Lung microvascular endothelial cell (primary cell): ENCODE measurements at places on chromosomes 1 and 21. TPM values are rescaled to one million over a fixed set of nuclear protein-coding genes. Genes with fewer than 3 reads are reported as not detected.
A peak's percentile ranks its signal among the peaks of the same experiment; 100 is the strongest.

DNA sequence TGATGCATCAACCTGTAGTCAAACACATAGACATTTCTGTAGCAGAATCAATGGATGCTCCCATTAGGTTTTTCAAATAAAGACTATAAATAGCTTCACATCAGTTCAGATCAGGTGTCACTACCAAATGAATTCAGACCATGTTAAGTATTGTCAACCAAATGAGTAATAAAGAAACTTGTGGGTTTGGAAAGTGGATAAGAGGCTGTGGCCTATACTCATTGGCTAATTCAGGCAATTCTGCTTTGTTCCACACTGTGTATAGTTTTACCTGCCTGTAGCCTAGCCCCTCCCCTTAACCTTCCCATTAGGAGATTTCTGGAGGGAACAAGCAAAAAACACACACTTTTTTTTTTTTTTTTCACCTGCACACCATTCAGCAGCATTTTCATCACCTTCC lies 321.2 kb downstream of the HLX start:
- no peak for DNase-seq

DNA sequence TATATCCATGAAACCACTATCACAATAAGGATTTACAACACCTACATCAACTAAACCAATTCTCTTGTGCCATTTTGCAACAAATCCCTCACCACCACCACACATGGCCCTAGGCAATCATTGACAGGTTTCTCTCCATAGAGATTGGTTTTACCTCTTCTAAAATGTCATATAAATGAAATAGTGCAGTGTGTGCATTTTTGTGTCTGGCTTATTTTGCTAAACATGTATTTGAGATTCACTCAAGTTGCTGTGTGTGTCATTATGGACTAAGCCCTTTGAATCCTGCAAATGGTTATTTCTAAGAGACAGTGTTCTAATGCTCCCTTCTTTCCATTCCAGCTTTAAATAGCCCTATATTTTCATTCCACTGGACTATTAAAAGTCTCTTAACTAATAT lies 179.7 kb upstream of the LRRC7 start:
- DNase-seq: no peak

The HPCAL4 gene
- total RNA-seq: not detected in 2 replicates

DNA sequence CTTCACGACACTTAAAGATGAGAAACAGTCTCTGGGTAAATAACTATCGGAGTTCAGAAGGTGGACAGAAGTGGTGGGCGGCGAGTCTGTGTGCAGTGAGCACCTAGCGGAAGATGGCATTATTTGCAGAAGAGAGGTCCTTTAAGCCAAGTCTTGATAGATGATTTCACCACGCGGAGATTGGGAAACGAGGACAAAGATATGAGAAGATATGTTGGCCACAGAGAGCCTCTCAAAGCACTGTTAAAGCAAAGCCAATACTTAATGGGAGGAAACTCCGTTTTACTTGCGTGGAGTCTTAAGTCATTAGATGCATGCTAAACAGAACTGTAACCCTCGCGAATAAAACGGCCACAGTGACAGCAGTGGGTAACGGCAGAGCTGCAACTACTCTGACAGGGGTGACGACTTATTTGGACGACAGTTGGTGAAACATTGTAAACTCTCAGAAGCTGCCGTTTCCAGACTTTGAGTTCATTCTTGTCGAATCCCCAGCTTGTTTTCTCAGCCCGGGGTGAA lies 577 bp upstream of the CEP350 start:
- no peak for DNase-seq

- DNase-seq: no peak
Observed at GRCh38 chr1:17020502-17020901, 8.8 kb upstream of the ATP13A2 start.

GRCh38 chr21:29523646-29524045 lies 224.9 kb downstream of the BACH1 start:
- no peak for DNase-seq

DNA sequence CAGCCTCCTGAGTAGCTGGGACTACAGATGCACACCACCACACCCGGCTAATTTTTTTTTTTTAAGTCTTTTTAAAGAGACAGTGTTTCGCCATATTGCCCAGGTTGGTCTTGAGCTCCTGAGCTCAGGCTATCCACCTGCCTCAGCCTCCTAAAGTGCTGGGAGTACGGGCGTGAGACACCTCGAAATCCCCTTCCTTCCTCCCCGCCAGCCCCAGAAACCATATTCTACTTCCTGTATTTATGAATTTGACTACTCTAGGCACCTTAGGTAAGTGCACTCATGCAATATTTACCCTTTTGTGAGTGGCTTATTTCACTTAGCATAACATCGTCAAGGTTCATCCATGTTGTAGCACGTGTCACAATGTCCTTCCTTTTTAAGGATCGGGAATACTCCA lies 6.9 kb upstream of the LRP8 start:
- no peak for DNase-seq

GRCh38 chr1:54456921-54457529 lies 50.8 kb upstream of the SSBP3 start:
- DNase-seq: no peak

- no peak for DNase-seq
Observed at GRCh38 chr1:168989985-168990384, 116.5 kb upstream of the ATP1B1 start.

DNA sequence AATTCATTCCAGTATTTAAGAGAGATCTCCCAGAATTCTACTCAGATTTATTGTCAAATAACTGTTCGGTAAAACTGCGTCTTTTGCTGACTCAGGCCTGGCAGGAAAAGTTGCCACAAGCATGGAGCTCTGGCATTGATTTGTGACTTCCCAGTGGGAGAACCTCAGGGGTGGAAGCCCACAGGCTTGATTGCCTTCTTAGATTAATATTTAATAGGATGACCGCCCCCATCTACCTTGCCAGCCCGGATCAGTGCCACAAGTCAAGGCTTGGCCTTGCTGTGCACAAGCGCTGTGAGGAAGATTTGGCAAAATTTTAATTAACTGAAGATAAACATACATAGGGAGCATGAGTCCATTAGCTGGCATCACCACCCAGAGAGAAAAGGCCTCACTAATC lies 93.5 kb downstream of the LRIG2 start:
- no peak for DNase-seq

The CDA gene
- total RNA-seq: 0.65 and 1.6 TPM in 2 replicates

DNA sequence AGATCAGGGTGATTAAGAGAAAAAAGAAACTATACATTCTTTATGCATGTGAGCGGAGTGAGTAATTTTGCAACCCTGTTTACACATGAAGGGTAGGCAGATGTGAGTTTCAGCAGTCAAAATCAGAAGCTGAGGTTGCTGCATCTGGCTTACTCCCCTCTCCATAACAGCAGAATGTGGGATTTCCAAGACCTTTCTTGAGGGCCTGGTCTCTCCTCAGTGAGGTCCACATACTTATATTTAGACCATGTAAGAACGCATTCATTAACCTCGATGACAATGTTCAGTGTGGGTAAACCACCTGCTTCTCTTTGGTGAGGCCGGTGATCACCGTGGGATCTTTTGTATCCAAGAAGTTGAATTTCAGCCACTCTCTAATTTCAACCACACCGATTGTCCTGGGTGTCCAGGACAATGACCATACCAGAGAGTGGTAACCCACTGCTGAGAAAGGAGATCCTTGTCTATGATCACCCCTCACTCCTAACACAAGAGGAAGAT lies 18.7 kb upstream of the RAP1A start:
- DNase-seq: no peak

DNA sequence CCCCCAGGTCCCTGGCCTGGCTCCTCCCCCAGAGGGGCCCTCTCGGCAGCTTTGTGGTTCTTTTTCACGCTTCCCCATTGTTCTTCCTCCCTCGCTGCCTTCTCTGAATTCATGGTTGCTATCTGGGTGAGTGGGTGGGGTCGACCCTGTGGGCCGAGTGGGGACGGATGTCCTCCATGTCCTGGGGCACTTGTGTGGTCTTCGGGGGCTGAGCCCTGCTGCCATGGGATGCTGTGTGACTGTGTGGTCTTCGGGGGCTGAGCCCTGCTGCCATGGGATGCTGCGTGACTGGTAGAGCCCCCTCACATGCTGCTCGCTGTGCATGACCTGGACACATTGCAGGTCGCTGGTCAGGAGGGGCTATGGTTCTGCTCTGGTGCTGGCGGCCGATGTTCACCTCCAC lies 21.6 kb upstream of the DIP2A start:
- DNase-seq: no peak

The GCSAML gene
- total RNA-seq: not detected in 2 replicates

The PM20D1 gene
- under 0.01 TPM in 1 of 2 replicates, not detected in the other for total RNA-seq

The CHRM3 gene
- under 0.01 and 0.20 TPM in 2 replicates for total RNA-seq

The C1orf185 gene
- total RNA-seq: not detected in 2 replicates

DNA sequence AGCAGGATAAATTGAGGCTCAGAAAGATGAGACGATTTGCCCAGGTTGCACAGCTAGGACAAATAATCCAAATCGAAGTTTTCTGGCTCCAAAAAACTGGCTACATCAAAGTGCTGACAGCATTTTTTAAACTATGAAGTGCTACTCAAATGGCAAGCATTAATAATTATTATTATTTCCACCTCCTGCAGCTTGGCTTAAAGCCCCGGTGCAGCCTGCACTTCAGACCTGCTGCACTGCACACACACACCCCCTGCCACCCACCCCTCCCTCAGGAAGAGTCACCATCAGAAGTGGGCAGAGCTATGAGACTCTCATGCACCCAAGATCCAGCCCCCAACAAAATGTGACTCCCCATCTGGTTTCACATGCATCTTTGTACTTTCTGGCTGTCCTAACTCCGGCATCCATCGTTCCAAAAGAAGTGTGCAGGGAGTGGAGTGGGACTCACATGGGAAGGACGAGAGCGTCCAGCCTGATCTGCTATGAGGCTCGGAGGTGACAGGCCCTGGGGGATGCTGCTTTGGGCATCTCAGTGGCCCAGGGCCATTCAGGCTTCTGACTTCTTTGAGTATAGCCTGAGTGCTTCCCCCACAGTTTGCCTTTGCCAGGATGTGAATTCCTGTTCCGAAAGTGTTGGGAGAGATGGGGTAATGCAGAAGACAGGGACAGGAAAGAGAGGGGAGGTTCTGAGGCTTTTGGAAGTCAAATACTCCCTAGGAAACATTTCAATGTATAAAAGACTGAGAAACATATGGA lies 65.0 kb upstream of the FAM20B start:
- DNase-seq: no peak

The SH2D1B gene
- total RNA-seq: 0.22 TPM in 1 of 2 replicates, not detected in the other

DNA sequence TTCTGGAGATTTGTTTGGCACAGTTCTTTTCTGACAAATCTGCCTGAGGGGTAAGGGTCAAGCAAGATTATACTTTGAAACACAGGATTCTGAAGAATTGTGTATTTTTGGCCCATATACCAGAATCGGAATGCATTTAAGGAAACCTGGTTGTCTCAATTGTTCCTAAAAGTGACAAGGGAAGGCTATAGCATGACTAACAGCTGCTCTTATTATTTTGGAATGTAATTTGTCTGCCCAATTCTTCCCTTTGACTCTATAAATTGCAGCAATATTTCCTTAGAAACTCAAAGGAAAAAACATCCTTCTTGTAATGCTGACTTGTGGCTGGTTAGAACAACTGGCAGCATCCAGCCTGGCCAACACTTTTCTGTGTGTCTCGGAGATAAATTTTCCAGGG lies 15.8 kb upstream of the VCAM1 start:
- peak; percentile 74 for DNase-seq

DNA sequence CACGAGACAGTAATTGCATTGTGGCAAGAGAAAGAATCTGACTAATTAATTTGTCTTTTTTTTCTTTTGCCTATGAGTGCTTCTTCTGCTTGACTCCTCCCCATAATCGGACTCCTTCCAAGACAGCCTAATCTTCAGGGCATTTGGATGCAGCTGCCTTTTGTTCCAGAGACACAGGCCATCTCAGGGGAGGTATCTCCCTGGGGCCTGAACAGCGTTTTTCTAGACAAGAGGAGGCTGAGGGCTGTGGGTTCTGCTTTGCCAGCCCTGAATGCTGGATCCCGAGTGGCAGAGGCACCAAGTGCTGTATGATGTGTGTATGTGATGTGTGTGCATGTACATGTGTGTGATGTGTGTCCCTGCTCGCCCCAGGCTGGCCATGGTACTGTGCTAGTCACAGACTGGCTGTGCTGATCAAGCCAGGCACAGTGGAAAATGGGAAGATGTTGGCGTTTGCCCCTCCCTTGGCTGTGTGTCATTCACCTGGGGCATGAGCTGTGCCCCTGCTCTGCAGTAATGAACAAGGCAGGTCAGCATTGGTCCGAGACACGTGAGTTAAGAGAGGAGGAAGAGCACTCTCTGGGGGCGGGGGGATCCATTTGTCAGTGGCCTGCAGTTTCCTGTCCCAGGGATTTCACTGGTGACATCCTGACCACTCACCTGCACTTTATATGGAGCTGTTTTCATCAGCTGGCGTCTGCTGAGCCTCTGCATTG lies 77.2 kb downstream of the ADARB1 start:
- peak; percentile 30 for DNase-seq

DNA sequence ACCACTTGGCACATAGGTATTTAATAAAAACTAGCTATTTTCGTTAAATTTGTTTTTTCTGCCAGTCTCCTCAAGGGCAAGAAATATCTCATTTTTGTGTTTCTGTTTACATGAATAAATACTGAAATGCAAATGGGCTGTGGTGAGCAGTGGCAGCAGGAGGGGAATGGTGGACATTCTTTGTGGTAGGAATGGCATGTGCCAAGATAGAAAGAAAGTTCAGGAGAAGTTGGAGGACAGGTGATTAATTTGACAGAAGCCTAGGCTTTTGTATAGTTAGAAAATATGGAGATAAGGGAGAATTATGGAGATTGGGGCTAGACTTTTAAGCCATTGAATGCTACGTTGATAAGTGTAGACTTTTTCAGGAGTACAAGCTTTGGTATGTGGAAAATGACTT lies 8.6 kb downstream of the RAP1A start:
- DNase-seq: no peak

The SLC35E2B gene
- 15.5 and 21.6 TPM in 2 replicates for total RNA-seq

DNA sequence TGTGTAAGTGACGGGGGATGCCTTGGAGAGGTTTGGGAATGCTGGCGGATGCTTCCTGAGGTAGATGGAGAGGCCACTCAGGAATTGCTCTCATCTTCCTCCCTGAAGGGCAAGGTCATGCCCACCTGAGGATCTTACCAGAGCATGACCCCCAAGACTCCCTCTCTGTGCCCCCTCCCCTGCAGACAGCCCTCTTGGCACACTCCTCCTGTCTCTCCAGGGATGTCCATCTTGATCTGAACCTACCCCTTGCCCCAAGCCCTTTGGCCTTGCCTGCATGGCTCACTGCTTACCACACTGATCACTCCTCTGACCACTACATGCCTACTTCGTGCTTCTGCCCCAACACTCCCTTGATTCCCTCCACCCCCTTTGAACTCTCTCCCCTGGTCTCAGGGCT lies 17.9 kb upstream of the MPL start:
- no peak for DNase-seq
